NCI-H446 treated with DMSO at 0.1 percent for 48 hours (cell line): ENCODE measurements at places on chromosomes 4 and X.

- DNase-seq, result no peak
Measured at GRCh38 chrX:19975845-19976244, 15.0 kb downstream of the BCLAF3 start.

DNA sequence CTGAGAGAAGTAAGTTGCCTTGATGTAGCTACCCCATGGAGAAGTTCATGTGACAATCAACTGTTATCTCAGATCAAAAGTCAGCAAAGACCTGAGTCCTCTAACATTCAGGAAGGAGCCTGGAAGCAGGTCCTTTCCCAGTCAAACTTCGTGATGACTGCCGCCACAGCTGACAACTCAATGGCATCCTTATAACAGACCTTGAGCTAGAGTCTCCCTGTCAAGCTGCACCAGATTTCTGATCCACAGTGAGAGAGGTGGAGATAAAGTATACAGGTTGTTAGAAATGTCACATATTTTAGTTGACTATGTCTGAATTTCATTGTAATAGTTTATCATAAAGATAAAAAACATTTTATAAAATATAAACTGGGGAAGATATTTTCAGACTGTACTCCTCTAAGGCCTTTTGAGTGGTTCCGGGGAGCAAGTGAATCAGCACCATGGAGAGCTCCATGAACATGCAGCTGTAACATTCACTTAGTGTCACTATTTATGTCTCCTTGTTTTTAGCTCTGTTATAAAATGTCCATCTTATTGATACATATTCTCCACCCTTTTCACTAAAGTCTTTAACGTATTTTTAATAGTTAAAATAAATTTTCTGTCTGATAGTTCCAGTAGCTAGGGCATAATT is 1653.5 kb upstream of the AGA start:
- no peak for DNase-seq

GRCh38 chr4:107825072-107825824 is 516 bp downstream of the SGMS2 start:
- DNase-seq, result no peak

DNA sequence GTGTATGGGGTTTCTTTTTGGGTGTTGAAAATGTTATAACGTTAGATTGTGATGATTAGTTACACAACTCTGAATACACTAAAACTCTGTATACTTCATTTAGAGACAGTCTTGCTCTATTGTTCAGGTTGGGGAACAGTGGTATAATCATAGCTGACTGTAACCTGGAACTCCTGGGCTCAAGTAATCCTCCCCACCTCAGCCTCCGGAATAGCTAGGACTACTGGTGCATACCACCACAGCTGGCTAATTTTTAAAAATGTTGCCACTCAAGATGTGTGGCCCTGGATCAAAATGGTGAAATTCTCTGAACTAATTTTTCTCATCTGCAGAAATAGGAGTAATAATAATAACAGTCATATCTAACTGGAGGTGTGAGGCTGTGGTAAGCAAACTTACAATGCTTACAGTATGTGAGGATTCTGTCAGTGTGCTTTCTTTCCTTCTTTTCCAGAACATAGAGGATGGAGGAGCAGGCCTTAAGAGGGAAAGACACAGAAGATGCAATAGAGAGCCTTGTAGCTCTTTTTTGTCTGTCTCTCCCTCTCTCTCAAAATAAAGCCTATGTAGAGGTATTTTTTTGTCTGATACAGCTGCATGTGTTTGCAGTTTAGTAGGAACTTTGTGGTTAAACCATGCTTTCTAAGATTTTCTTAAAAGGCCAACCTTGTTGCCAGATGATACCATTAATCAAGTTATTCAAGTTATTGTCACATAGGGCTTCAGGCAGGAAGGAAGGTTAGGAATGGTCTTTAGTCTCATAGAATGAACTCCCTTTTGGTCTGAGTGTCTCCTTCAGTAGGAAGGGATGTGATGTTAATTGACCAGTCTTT is 7.5 kb downstream of the ADD1 start:
- DNase-seq, result no peak

- peak; percentile 3 for DNase-seq
Measured at GRCh38 chr4:5812506-5813229, 80.2 kb downstream of the CRMP1 start.

- DNase-seq, result peak; percentile 61
Measured at GRCh38 chr4:38872620-38873019, 5.0 kb downstream of the FAM114A1 start.
